Fibroblast of skin of right biceps (primary cell): ENCODE measurements at places on chromosomes 12 and 14.
A peak's percentile ranks its signal among the peaks of the same experiment; 100 is the strongest.

- DNase-seq: peak; percentile 74
Observed at GRCh38 chr14:29749327-29749726, 178.3 kb downstream of the PRKD1 start.

GRCh38 chr14:94180655-94181271, 6.6 kb downstream of the PPP4R4 start:
- peak; percentile 26 for DNase-seq

GRCh38 chr12:15721316-15722115, 67.7 kb downstream of the EPS8 start:
- peak; percentile 70 for DNase-seq

DNA sequence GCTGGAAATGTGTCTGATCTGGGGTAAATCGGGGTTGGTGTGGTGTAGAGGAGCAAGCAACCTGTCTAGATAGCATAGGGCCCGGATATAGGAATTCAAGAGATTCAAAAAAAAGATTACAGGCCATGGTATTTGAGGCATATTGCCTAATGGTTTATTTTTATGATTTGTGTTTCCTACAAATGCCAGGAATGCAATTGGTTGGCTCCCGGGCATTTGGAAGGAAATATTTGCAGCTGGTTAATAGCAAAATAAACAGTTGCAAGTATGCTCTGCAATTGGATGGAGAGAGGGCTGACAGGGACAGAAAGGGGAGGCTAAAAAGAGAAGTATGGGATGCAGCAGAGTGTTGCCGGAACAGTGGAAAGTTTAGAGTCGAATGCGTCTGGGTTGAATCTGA, 315.6 kb upstream of the ATP2B1 start:
- DNase-seq: peak; percentile 54

DNA sequence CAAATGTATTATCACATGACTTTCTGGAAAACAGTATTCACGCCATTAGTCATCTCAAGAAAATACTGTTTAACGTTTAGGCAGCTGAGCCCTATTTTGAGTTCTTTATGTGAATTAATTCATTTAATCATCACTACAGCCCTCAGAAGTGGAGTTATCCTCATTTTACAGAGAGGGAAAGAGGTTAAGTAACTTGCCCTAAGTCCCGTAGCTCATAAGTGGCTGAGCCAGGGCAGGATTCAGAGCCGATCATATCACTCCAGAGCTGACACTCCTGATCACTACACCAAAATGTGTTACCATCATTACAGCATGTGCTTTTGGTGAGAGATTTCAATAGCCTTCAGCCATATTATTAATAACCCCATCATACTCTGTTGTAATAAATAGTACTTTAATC, 210.6 kb downstream of the FBXL14 start:
- no peak for DNase-seq

DNA sequence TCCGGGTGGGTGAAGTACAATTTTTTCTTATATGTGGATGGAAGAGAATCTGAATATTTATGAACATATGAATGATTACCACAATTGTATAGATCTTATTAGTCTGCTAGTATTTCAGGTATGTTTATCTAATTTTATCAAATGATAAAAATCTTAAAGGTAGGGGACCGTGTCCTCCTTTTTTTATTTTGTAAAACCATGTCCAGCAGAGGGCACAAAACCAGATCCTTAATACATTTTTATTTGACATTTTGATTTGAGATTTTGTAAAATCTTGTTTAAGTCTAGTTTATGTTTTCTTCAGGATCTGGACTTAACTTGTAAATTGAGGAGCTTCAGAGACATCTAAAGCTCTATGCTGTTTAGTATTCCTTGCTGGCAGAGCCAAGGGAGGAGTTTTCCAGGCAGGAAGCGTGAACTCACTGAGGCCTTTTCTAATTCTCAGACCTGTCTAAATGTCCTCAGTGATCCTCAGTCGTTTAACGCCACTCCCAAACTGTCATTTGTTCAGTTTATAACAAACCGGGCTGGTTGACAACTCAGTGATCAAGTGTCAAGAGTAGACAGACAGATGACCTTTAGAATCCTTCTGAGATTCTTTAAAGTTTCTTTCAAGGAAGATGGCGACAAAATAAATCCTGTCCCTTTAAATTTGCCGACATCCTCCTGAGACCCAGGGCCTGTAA, 263.9 kb downstream of the KTN1 start:
- no peak for DNase-seq

- DNase-seq: peak; percentile 0
Observed at GRCh38 chr14:42719391-42719790, 1112.7 kb downstream of the LRFN5 start.

GRCh38 chr12:46985816-46986215, 93.6 kb upstream of the PCED1B start:
- no peak for DNase-seq

DNA sequence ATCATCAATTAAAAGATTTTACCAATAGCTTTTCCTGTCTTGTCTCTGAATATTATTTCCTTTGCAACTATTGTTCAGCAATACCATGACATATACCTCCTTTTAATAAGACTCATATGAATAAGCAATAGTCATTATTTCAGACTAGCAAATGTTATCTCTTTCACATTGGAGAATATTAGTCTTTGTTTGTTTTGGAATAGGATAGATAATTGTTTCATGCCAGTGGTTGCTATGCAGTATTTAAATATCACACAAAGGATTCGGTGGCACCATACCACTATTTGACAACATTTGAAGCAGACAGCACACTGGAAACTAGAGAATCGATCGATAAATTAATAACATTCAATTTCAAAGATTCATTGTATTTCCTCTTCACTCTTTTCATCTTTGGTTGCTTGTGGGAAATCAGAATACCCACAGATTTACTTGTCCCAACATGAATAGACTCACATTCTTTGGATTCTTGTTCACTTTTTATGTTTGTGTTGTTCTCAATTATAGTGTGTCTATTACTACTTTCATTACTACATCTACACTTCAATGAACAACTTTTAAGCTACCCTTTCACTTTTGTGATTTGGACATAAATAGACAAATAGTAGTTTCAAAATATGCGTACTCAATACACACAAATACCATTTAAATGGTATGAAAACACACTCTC, 42.7 kb upstream of the TBPL2 start:
- no peak for DNase-seq

DNA sequence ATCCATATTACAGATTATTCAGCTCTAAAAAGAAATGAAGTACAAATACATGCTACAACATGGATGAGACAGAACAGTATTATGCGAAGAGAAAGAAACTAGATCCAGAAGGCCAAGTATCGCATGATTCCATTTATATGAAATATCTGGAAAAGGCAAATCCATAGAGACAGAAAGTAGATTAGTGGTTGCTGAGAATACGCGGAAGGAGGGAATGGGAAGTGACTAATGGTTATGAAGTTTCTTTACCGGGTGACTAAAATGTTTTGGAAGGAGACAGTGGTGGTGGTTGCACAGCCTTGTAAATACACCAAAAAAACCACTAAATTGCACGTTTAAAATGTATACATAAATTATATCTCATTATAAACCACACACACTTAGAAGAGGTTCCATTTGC, 12.5 kb downstream of the PRDM4 start:
- DNase-seq: peak; percentile 87

DNA sequence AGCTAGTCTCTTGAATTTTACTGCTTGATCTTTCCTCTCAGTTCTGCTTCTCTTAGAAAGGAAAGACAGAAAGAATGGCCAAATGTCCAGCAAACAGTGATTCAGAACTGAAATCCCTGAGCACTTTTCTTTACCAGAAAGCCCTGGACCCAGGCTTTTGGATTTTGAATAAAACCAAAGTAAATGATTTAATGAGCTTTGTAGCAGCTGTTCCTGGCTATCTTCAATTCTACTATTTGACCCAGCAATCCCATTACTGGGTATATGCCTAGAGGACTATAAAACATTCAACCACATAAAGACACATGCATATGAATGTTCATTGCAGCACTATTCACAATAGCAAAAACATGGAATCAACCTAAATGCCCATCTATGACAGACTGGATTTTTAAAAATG, 187.2 kb downstream of the PRKD1 start:
- DNase-seq: no peak

GRCh38 chr12:32534698-32535097, 135.3 kb downstream of the FGD4 start:
- no peak for DNase-seq

GRCh38 chr12:26831951-26832821, 808 bp downstream of the ITPR2 start:
- DNase-seq: peak; percentile 81

GRCh38 chr14:101019990-101020710, 116.6 kb upstream of the RTL1 start:
- DNase-seq: no peak

GRCh38 chr12:9149372-9149771, 33.7 kb upstream of the A2M start:
- no peak for DNase-seq

DNA sequence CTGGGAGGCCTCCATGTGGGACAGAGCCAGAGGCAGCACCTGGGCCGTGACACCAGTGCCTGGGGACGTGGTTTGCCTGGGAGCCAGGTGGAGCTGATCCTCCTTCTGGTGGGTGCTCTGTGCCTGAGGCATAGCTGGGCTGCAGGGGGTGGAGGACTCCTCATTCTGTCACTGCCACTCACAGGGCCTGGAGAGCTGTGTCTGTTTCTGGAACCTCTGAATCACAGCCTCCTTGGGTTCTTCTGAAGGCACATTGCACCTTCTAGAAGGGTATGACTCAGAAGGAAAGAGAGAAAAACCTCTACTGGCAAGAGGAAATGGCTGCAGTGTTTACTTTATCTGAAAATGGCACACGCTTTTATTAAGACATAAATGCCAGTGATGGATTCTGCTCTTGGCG, 659.8 kb downstream of the VRK1 start:
- peak; percentile 70 for DNase-seq

GRCh38 chr12:57716305-57716704, 22.2 kb downstream of the AGAP2 start:
- no peak for DNase-seq

DNA sequence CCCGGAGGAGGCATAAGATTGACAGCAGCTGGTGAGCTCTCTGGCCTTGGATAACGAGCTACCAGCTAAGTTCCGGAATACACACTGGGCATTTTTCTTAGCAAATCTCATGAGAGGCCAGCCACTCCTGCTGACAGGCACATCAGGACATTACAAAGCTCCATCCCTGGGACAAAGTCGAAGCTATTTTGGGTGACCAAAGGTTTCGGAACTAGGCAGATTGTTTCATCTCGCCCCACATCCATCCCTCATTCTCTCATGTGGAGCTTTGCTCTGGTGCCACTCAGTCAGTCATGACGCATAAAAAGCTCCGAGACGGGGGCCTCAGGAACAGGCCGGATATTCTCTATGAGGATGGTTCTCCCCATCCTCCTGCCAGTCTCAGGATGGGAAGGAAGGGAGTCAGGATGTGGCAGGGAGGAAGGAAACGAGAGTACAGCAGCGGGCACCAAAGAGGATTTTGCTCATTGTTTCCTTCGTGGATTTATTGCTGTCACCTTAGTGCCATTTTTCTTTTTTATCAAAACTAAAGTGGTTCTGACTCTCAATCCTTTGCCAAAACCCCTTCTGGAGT, 253.1 kb upstream of the FKBP4 start:
- DNase-seq: no peak

DNA sequence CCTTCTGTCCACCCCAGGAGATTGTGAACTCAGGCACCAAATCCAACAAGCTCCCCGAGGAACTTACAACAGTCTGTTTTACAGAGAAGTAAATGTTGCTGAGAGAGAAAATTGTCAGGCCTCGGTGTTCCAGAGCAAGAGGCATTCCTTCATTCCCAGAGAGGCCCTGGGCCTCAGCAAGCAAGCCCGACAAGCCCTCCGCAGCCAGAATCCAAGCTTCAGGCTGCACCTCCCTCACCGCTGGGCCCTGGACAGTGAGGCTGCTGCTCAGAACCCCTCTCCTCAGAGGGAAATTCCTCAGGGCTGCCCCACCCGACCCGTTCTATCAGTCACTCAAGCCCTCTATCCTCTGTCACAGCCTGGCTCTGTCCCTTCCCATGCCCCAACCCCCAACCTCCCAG, 56.4 kb downstream of the ZFP36L1 start:
- DNase-seq: no peak

GRCh38 chr12:105852951-105853350, 285.8 kb downstream of the NUAK1 start:
- no peak for DNase-seq

DNA sequence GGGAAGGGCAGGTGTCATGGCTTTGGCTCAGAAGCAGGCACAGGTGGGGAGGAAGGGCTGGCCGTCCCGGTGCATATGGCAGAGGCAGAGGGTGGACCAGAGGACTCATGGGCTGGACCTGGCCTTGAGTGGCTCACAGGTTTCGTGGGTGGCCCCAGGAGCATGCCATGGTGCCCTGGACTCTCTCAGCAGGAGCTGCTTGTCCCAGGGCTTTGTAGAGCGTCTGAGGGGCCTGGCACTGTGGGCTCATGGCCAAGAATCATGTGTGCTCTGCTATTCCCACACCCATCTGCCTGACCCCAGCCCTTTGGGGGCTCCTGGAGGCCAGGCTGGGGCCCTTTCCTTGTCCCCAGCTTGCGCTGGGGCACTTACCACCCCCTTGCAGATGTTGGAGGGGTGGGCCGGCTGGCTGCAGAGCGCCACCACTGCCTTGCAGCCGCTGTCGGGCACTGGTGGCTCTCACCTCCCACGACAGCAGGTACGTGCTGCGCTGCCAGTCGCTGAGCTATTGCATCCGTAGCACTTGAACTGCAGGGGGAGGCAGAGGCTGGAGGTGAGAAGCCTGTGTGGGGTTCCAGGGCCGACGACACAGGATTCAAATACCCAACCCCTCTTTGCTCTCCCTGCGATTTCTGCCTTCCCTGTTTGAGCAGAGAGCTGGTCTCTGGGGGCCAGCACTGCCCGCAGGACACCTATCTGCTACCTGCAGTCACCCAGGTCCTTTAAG, 187.4 kb upstream of the PRMT8 start:
- DNase-seq: no peak

GRCh38 chr12:29563636-29564035, 66.2 kb upstream of the OVCH1 start:
- DNase-seq: no peak

DNA sequence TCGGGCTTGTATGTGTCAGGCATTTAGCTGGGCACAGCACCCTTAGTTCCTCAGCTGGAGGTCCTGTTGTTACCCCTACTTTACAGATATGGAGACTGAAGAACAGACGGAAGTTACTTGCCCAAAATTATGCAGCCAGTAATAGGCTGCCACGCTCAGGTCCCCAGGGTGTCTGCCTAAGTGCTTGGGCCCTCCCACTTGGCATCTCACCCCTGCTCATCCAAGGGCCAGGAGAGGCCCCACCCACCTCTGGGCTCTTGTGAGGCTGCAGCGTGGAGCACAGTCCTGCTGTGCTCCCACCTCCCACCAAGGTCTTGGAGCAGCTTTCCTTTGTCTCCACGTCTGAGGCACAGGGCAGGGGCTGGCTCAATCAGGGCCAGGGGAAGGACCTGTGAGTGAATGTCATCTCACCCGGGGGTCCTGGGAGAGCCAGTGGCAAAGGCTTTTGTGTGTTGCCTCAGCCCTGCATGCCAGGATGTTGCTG, 64.6 kb downstream of the BEGAIN start:
- no peak for DNase-seq
